ENCODE measurements at places on chromosomes 1 and 21. TPM values are rescaled to one million over a fixed set of nuclear protein-coding genes. Genes with fewer than 3 reads are reported as not detected.

The FMOD gene
- 4.5 TPM for total RNA-seq

The PCNX2 gene
- total RNA-seq = 11.5 TPM

The LRRC38 gene
- total RNA-seq = not detected

The TGFB2 gene
- 0.44 TPM for total RNA-seq

The GUCA2A gene
- not detected for total RNA-seq

The VAMP4 gene
- 8.6 TPM for total RNA-seq

The ST6GALNAC5 gene
- total RNA-seq = 0.96 TPM

The MMP23B gene
- 0.92 TPM for total RNA-seq

The RAB25 gene
- total RNA-seq = 420 TPM

The CELA3B gene
- total RNA-seq = not detected

DNA sequence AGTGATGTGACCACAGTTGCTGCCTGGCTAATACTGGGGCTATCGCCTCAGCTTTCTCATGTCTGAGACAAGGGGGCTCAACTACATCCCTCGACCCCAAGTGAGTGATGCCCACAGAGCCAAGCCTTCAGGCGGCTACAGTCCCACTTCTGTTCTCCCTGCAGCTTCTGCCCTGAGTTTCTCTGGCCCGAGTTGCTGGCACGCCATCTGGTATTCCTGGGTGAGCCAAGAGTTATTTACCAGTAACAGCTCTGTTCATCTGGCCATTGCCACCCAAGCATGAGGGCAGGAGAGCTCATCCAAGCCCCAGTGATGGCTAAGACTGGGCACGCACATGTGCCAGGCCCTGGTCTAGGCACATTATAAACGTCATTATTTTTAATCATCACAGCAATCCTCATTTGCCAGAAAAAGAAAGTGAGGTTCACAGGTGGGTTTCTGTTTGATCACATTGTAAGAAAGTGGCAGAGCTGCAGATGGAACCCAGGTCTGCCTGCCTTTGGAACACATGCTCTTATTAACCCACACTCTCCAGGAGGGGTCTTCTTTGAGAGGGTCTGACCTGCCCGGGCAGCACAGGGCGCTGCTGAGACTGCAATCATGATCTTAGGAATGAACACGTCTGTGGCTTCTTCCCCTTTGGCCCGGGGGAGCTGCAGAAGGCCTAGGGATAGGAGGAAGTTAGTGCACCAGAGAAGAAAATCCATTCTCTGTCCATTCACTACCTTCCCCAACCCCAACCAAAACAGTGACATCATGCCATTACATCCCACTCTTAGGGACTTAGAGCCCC lies 27.5 kb downstream of the KCND3 start:
- no peak for ATAC-seq

- ATAC-seq = no peak
Observed at GRCh38 chr1:2525572-2525919, 850 bp downstream of the PANK4 start.

- no peak for ATAC-seq
Observed at GRCh38 chr1:201375169-201375568, 2.3 kb downstream of the TNNT2 start.

DNA sequence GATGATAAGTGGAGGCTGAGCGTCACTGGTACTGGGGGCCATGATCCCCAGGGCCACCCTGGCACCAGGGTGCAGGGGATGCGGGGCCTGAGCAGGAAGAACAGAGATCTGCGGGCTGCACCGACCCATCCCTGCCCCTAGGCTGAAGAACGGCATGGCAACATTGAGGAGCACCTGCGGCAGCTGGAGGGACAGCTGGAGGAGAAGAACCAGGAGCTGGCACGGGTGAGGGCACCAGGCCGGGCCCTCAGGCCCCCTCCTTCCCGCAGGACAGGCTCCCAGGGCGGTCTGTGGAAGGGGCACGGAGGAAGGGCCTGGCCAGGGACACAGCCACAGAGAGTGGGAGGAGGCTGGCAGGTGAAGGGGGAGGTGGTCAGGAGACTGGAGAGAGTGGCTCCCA lies 21.8 kb downstream of the PPFIA4 start:
- ATAC-seq = no peak

GRCh38 chr1:63784489-63785390 lies 10.9 kb downstream of the ROR1 start:
- ATAC-seq = no peak

- no peak for ATAC-seq
Observed at GRCh38 chr1:180482425-180483275, 19.7 kb downstream of the ACBD6 start.

DNA sequence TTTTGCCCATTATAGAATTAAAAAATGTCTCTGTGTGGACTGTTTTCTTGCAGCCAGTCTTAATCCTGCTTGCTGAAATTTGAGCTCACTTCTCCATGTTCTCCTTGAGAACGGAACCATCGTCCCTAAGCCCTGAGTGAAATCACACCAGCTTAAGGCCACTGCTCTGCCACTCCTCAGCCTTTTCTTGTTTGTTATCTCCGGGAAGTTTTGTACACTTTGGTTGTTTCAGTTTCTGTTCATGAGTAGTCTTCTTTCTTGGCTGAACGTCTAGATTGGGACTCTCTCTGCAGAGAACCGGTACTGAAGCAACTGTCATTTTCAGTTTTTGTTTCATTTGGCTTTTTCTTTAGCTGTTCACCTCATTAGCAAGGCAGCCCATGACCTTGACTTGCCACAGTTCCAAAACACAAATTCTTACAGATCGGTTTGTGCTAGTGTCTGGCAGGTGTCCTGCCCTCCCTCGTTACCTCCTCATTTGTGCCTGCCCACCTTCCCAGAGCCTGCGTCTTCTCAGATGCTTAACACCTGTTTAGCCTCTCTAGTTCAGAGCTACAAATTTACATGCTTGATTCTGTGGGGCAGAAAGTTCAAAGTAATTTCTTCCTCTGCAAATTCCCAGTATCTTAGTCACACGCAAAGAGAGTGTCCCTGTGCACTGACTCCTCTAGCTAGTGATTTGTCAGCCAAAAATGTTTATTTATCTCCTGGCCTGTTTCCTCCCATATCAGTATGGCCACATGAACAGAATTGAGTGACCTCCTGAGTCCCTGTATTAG lies 12.4 kb downstream of the PSEN2 start:
- ATAC-seq = peak; percentile 55

GRCh38 chr21:29786496-29787360 lies 153.1 kb downstream of the GRIK1 start:
- ATAC-seq = no peak

GRCh38 chr1:34709547-34709946 lies 45.3 kb upstream of the GJB5 start:
- no peak for ATAC-seq

DNA sequence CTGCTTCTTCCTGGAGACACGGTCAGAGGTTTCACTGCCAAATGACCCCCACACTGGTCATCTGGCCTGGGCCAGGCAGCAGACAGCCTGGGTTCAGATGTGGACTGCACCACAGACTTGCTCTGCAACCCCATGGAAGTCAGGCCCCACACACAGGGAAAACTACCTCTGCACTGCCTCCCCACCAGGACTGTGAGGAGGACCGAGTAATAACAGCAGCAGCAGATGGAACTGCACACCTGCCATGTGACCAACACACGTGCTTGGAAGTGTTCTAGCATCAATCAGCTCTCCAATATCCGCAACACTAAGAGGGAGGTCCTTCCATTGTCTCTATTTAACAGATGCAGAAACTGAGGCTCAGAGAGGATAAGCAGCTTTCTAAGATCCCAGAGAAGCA lies 51.4 kb downstream of the SLC9A1 start:
- ATAC-seq = no peak

- peak; percentile 18 for ATAC-seq
Observed at GRCh38 chr1:182056601-182057366, 4.7 kb downstream of the ZNF648 start.

GRCh38 chr1:48139275-48139674 lies 83.2 kb upstream of the SLC5A9 start:
- ATAC-seq = no peak

DNA sequence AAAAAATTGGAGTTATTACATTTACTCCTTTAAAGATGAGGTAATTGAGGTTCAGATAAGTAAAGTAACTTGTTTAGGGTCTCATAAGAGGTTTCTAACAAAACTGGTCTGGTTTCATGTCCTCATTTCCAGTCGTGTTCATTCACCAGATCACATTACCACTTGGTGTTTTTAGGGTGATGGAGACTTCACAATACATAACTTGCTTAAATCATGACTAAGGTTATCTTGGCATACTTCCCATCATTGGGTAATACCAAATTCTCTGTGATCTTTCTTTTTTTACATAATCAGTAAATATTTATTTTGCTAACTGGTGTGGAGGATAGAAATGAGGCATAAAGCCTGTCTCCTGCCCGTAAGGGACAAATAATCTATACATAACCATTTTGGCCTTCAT lies 31.6 kb upstream of the RPTN start:
- ATAC-seq = peak; percentile 54

- no peak for ATAC-seq
Observed at GRCh38 chr1:241999026-241999425, at the start of gene MAP1LC3C. TSS of gene MAP1LC3C (minus strand) at chr1:241999098. CDS start at chr1:241999008, 90 bp downstream.

- ATAC-seq = no peak
Observed at GRCh38 chr1:58909914-58910681, 126.3 kb upstream of the JUN start.

DNA sequence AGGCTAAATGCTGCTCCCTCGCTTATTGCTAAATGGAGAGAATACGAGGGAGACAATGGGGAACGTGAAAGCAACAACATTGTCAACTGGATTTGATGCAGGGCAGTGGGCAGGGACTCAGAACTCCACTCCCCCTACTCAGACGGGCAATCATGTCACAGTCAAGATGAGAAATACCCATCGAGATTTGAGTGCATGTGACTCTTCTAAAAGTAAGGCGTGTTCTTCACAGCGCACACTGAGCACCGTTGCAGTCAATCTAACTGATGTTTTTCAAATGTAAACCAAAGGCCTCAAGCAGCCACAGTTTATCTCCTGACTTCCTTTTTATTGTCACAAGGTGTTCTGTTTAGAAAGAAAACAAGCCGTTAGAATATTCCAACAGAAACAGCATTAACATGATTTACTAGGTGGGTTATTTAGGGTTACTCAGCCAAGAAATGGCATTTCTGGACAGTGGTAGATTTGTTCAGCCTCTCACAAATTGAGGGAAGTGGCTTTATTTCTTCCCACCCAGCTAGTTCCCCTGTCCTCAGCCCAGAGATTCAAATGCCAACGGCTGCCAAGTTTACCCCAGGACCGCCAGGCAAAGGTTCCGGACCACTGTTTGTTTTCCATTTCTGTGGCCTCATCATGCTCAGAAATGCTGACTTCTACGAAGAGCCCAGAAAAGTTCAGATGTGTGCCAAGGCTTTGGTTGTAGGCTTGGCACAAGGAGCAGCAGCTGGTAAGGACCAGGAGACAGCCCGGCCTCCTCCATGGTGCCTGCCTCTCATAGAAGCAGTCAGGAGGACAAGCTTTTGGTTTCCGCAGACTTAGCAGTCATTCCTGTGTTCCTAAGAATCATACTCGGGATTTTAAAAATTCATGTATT lies 171.4 kb downstream of the KIF26B start:
- ATAC-seq = no peak

- no peak for ATAC-seq
Observed at GRCh38 chr1:53862507-53862906, 24.4 kb upstream of the NDC1 start.

DNA sequence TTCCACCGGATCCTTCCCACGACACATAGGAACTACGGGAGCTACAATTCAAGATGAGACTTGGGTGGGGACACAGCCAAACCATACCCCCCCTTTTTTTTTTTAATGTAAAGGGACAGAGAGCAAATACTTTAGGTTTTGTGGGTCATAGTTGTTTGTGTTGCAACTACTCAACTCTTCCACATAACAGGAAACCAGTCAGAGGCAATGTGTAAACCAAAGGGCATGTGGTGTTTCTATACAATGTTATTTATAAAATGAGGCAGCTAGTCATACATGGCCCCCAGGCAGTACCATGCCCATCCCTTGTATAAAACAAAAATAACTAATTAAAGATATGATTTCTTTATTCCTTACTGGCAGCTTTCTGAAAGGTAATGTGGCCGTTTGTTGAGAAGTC lies 845.4 kb upstream of the ADAMTS5 start:
- ATAC-seq = no peak

GRCh38 chr1:33436557-33437285 lies 5.8 kb upstream of the PHC2 start:
- no peak for ATAC-seq

GRCh38 chr21:35833991-35834390 lies 226.3 kb downstream of the SETD4 start:
- no peak for ATAC-seq

Measured in esophagus mucosa (tissue), 1 donor.